ENCODE measurements at places on chromosomes 7 and 10.

DNA sequence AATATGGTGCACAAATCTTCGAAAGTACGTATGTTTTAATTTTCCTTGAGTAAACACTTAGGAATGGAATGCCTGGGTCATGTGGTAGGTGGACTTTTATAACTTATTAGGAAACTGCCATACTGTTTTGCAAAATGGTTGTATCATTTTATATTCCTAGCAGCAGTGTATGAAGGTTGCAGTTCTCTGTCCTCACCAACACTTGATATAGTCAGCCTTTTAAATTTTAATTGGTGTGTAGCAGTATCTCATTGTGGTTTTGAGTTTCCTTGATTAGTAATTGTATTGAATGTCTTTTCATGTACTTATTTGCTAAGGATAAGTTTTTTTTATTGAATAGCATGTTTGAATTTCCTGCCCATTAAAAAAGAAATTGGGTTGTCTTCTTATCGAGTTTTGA lies 926 bp upstream of the PCBD1 start:
- no peak for DNase-seq

GRCh38 chr10:88931548-88931947 lies 21.0 kb downstream of the ACTA2 start:
- DNase-seq, result no peak

GRCh38 chr7:1817061-1817712 lies 147.1 kb downstream of the ELFN1 start:
- peak; percentile 70 for DNase-seq

DNA sequence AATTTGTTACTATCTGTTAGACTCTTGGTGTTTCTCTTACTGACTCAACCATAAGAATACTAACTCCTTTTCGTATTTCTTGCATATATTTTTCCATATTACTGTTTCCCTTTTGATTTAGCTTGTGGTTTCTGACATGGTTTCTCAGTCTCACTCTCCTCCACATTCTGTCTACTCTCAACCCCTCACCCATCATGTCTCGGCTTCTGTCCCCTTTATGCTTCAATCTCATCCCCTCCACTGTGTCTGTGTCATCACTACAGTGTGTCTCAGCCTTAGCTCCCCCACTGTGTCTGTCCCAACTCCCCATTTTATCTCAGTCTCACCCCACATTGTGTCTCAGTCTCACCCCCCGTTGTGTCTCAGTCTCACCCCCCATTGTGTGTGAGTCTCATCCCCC lies 126.9 kb downstream of the VIPR2 start:
- no peak for DNase-seq

All from lower leg skin (tissue), 4 donors.